ENCODE measurements at places on chromosomes 2 and 18.
A peak's percentile ranks its signal among the peaks of the same experiment; 100 is the strongest.

DNA sequence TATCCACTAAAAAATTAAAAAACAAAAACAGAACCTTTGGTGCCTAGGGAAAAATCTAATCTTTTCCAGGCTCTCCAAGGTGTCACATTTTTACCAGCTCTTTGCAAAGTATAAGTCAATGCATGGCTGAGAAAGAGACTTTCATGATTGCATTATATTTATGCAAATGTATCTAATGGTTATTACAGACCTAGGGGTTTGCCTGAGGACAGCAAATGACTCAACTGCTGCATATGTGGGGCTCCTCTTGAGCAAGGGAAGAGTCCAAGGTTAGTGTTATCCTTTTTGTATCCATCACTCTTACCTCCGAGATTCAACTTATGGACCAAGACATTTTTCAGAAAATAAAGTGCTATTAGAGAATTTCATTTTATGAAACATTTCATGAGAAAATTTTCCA lies 33.9 kb upstream of the RMP24 start:
- DNase-seq, result no peak

- no peak for DNase-seq
These were observed 342.9 kb downstream of the SPAG16 start for GRCh38 chr2:213627054-213627710.

DNA sequence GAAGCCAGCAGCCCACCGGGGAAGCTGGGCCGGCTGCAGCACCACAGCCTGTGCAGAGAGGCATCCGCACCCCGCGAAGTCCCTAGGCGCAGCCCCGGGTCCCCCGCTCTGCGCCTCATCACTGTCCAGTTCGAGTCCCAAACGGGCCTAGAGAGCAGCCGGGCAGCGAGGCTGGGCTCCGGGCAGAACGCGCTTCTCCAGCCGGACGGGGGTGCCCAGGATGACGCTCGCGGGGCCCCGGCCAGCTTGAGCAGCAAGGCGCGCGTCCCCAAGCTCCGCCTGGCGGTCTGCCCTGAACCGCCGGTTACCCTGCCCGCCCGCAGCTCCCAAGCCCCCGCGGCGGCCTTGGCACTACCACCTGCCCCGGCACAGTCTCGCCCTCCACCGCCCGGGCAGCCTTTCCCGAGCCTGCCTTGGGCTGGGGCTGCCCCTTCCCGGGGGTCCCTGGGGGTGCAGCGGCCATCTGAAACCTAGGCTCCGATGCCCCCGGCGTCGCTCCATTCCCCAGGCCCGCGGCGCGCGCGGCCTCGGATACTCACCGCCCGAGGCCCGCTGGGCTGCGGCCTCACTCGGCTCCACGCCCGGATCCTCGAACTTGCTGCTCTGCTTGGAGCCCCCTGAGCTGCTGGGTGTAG lies 591 bp downstream of the SLC16A14 start:
- peak; percentile 73 for DNase-seq

GRCh38 chr2:105180491-105180972 lies 61.0 kb upstream of the GPR45 start:
- DNase-seq, result no peak

- DNase-seq, result no peak
These were observed 267.1 kb downstream of the PRKCE start for GRCh38 chr2:45918463-45919159.

GRCh38 chr2:152099367-152100050 lies 665 bp upstream of the CACNB4 start:
- DNase-seq, result peak; percentile 59

DNA sequence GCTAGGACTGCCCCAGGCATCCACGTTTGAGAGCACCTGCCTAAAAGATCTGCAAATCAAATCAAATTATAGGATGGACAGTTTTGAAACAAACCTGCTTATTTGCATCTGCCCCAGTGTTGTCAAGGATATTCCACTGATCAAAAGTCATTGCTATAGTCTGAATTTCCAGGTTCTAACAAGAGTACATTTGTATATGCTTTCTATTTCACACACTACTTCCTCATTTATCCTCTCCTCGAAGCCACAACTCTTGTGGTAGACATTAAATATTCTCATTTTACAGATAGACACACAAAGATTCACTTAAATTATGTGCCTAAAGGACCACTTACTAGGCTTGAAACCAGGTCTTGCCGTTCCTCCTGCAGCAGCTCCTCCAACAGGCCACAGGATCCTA lies 11.9 kb upstream of the TET3 start:
- DNase-seq, result peak; percentile 61

DNA sequence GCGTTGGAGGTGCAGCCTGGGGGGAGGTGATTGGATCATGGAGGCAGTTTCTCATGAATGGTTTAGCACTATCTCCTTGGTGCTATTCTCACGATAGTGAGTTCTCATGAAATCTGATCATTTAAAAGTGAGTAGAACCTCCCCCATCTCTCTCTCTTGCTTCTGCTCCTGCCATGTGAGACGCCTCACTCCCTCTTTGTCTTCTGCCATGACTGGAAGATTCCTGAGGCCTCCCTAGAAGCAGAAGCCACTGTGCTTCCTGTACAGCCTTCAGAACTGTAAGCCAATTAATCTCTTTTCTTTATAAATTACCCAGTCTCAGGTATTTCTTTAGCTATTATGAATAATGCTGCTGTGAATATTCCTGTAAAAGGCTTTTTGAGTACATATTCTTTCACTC lies 52.9 kb downstream of the SERPINB7 start:
- DNase-seq, result no peak

DNA sequence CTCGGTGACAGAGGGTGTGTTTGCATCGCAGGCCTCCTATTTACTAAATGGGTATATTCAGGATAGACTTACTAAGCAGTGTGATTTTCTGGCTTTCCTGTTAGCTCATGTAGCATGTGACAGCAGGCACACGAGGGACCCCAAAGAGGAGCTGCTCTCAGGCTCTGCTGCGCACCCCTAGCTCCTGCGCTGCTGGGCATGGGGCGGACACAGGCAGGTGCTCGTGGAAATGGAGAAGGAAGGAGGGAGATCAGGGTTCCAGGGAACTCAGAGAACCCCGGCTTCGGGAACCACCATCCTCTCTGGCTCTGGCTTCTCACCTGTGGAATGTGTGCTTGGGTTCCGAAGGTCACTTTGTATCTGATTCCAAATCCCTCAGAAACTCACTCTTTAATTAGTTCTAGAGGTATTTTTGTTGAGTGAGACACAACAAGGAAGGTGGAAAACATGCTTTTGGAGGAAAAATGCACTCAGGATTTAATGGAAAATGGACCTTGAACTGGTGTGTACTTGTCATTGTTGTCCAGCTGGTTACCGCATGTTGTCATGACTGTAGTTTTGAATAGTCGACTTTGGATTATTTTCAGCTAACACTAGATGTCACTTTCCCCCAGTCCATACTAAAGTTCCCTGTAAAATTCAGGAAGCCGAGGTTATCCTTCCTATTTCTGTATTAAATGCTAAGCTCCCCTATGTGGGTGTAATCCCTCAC lies 3.5 kb downstream of the SNTG2 start:
- no peak for DNase-seq

DNA sequence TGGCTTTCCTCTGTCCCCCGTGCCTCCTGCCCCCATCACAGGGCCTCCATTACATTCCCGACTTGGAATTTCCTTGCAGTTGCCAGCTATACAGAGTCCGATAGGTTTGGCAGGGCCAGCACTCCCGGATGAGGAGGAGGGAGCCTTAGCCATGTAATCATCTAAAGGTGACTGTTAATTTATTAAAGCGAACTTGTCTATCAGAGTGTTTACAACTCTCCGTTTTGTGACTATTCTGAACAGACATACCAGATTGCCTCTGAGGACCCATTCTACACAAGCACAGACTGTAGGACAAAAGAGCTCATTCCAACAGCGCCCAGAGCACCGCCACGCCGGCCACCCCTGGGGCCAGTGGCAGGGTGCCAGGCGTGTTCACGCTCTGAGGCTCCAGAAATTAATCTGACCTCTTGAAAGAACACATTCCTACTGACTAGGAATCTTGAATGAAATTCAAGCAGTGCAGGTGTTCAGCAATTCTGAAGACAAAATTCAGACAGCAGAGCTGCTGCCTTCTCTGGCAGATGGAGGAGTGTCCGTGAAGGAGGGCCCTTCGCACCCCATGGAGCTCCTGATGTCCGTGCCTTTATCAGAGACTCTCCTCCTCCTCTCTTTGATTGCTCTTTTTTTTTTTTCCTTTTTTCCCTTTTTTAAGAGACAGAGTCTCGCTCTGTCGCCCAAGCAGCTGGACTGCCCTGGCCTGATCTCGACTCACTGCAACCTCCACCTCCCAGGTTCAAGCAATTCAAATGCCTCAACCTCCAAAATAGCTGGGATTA lies 58.1 kb upstream of the RALBP1 start:
- no peak for DNase-seq

DNA sequence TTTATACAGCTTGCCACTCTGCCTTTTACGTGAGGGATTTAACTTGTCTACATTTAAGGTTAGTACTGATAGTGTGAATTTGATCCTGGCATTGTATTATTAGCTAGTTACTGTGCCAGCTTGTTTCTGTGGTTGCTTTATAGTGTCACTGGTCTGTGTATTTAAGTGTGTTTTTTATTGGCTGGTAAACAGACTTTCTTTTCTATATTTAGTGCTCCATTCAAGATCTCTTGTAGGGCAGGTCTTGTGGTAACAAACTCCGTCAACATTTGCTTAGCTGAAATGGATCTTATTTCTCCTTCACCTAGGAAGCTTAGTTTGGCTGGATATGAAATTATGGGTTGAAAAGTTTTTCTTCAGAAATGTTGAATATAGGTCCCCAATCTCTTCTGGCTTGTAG lies 1971.0 kb upstream of the LRRTM1 start:
- no peak for DNase-seq

DNA sequence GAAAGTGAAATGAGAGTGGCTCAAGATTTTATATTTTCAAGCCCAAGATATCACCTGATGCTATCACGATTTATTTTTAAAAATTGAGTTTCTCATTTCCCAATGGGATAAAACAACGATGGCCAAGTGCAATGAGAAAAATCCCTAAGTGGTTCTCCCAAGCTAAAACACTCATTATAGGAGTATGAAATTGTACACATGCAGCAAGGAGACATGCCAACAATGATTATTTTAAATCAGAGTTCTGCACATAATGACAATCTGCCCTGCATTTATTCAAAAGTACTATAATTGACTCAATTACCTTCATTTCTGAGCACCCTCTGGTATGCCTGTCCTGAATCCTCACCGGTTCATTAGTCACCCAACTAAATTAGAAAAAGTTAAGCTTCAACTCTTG lies 12.7 kb downstream of the CYTIP start:
- no peak for DNase-seq

- DNase-seq, result no peak
These were observed 261.7 kb downstream of the ETAA1 start for GRCh38 chr2:67658820-67659219.

GRCh38 chr2:11393711-11394236 lies 49.3 kb upstream of the ROCK2 start:
- DNase-seq, result no peak

DNA sequence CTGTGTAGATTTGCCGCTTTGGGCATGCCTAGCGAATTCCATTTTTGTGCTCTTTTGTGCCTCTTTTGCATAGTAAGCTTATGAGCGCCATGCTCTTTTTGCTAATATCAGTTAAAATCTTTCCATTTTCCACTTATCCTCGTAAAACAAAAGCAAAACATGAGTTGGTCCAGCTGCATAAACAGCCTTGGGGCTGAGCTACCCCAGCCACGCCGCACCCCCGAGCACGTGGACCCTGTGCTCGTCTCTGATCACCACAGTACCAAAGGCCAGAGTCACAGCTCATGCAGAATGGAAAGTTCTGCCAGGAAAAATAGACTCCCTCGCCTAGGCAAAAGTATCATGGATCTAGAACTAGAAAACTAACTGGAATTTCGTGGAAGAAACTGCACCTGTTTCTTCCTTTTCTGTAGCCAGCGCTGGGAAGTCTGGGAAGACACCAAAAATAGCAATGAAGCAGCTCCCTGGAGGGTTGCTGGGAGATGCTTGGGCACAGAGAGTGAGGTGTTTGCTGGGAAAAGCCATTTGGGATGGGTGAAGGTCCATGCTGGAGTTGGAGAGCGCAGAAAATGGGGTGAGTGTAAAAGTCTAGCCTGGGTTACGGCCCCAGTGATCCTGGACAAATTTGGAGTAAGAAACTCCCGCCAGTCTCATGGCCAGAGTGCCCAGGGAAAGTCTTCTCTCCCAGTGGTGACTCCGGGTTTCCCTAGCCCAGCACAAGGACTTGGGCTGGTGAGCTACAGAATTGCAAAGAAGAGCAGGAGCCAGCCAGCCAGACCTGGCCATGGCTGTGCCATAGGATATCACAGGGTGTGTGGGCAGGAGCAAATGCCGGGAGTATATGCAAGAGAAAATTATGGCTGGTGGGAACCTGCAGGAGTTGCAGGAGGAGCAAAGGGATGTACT lies 218.4 kb downstream of the GBX2 start:
- DNase-seq, result no peak

GRCh38 chr2:171583566-171583965 lies 61.3 kb downstream of the CYBRD1 start:
- DNase-seq, result no peak

- DNase-seq, result no peak
These were observed 154.1 kb downstream of the VAPA start for GRCh38 chr18:10067670-10068659.

GRCh38 chr2:238613610-238614009 lies 186.9 kb downstream of the ASB1 start:
- DNase-seq, result no peak

Data from KBM-7 (cell line).